ENCODE measurements at places on chromosomes 2 and 18.

- no peak for DNase-seq
Measured at GRCh38 chr18:31611511-31611910, 19.8 kb downstream of the TTR start.

DNA sequence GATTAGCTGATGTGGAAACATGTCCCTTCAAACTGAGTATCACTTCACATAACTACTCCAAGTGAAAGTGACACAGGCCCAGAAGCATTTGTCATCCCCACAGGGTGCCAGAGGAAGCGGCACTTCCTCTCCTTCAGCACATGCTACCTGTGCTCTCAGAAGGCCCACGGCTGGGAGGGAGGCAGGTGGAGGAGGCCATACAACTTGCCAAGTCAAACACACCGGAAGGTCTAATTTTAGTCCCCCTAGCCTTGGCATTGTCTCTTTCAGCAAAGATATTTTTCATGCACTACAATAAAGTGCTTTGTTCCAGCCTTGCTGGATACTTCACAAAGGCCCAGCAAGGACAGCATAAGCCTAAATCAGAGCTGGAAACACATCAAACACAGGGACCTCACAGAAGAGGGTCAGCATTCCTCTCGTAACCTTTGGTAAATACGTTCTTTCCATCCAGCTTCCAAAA lies 38.0 kb downstream of the VSNL1 start:
- no peak for DNase-seq

GRCh38 chr18:55447672-55448018 lies 140.3 kb downstream of the TCF4 start:
- no peak for DNase-seq

GRCh38 chr18:77013811-77014521 lies 118.6 kb downstream of the MBP start:
- DNase-seq, result no peak

DNA sequence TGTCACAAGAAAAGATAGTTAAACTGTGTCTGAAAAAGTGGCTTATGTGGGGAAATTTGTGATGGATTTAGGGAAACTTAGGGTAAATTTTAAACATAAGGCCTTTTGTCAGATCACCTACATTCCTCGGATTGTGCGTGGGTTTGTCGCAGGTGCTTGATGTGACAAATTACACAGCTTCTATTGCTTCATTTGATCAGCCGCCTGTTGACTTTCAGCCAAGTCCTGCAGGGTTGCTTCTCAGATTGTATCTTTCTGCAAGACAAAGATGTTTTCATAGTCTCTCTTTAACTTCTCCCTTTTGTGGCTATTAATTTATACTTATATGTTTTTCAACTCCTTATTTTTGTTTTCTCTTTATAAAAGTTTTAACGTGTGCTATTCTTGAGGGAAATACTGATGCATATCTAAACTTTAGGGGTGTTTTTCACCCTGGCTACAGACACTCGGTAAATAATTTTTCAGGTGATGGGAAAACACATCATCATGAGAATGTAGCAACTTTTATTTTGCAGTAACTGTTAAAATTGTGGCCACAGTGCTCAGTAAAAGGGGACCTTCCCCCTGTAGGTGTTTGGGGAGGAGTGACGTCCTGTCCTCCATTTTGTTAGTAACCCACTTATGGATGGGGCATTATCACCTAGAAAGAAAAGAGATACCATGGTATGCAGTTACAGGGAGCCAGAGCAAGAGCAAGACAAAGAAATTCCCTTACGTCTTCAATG lies 31.4 kb downstream of the GALM start:
- DNase-seq, result no peak

GRCh38 chr2:231057590-231057989 lies 923 bp downstream of the PSMD1 start:
- no peak for DNase-seq

DNA sequence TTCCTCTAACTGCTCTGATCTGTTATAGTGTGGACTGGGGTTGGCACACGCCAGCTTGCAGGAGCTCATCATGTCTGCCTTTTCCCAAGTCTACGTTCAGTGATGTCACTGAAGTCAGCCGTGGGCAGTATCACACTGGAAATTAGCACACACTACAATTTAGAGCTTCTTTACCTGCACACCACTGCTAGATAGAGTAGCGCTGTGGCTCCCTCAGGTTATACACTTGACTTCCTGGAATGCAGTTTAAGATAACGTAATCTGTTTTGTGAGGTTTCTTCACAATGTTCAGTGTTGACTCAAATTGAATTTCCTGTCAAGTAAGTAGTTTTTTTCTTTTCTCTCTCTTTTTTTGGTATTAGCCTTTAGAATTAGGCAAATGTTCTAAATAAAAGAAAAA lies 487.2 kb downstream of the DCDC2C start:
- DNase-seq, result no peak

DNA sequence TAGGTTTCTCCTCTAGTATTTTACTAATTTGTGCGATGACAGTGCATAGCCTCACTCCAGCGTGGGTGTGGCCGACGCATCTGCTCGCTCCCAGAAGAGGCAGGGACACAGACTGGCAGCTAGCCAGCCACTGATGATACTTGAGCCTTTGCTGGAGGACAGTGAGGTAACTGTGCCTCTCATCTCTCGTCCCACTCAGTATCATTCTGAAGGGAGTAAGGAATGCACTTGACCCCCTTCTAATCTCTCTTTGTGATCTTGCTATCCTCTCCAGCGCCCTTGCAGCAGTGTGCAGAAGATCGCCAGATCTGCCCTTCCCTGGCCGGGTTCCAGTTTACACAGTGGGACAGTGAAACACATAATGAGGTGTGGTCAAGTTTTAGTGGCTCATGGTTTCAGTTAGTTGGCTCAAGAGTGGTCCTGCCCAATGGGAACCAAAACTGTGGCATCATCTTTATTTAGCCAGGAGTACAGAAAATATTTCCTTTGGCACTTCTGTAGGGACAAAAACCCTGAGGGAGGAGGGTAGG lies 17.5 kb downstream of the NCAPH start:
- DNase-seq, result no peak

- no peak for DNase-seq
Measured at GRCh38 chr2:187873132-187873531, 318.9 kb upstream of the TFPI start.

DNA sequence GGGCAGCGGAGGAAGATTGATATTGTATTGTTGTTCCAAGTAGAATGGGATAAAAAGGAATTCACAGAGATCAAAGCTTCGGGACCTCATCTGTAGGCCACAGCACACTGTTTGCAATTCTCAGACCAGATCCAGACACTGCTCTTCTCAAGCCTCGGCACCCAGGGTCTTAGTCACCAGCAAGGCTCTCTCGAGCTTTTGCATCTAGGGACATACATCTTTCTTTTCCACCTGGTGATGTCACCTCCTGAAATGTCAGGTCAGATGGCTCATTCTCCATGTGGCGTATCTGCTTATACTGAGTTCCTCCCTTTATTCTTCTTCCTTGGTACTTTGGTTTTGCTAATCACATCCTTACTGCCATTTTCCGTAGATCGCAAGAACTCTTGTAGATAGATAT lies 42.9 kb upstream of the SNTG2 start:
- no peak for DNase-seq

DNA sequence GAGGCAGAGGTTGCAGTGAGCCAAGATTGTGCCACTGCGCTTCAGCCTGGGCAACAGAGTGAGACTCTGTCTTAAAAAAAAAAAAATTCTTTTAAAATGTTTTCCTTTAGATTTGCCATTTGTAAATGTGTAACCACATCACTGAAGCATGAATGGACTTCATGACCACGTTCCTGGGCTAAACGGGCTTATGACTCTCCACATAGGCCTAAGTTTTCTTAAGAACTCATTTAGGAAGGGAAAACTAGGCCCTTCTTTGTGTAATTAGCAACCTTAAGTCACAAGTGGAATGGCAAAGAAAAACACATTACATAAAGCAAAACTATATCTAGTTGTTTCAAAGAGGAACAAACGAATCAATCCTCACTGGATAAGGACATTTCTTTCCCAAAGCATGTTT lies 99.5 kb downstream of the MEIS1 start:
- DNase-seq, result no peak

DNA sequence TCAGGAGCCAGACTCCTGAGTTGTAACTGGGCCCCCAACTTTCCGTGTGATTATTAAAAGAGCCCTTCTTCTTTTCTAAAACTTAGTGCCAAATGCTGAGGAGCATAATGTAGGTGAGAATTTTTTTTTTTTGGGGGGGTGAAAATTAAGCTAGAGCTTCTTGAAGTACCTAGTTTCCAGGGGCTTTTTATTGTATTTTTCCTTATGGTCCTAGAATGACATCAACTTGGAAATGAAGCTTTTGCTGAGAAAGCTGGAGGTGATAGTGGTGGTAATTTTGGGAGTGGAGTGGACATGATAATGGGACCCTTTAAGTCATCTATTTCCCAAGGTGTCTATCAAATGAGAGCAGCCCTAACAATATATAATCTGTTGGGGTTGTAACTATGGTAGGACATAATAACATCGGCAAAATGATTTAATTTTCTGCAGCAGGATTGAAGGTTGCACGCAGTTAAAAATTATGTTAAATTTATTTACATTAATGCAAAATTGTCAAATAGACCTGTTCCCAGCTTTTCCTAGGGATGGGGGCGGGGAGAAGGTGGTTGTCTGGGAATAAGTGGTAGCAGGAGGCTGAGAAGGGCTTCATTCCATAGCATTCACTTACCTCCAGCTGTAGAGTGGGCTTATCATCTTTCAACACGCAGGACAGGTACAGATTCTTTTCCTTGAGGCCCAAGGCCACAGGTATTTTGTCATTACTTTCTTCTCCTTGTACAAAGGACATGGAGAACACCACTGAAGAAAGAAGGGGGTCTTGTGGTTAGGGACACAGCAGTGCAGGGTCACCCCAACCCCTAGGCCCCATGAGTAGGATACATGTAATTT lies 5.7 kb downstream of the IL1B start:
- no peak for DNase-seq

DNA sequence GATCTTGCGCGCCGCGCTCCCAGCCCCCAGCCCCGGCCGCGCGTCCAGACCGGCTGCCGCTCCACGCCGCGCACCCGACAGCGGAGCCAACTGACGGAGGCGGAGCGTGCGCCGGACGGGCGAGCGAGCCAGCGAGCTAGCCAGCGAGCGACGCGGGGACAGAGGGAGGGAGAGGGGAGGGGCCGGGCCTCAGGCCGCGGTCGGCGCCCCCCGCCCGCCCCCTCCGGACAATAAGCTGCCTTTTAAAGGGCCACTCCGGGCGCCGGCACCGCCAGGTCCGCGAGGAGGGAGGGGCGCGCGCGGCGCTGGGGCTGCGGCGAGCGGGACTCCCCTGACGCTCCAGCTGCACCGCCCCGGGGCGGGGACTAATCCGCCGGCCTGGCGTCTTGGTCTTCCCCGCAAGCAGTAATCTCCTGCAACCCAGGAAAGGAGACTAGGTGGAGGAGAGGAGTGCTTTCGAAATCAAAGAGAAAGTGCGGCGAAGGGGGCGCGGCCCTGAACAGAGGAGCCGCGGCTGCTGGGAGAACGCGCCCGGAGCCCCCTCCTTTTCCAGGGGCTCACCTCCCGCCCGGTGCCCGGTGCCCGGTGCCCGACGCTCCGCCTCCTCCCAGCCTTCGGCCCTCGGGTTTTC lies at the start of gene BIN1:
BIN1 (minus strand) TSS at position 164 of the 631 bp plus-strand sequence. CDS start 211 bp downstream, outside the sequence.
- peak; percentile 97 for DNase-seq

DNA sequence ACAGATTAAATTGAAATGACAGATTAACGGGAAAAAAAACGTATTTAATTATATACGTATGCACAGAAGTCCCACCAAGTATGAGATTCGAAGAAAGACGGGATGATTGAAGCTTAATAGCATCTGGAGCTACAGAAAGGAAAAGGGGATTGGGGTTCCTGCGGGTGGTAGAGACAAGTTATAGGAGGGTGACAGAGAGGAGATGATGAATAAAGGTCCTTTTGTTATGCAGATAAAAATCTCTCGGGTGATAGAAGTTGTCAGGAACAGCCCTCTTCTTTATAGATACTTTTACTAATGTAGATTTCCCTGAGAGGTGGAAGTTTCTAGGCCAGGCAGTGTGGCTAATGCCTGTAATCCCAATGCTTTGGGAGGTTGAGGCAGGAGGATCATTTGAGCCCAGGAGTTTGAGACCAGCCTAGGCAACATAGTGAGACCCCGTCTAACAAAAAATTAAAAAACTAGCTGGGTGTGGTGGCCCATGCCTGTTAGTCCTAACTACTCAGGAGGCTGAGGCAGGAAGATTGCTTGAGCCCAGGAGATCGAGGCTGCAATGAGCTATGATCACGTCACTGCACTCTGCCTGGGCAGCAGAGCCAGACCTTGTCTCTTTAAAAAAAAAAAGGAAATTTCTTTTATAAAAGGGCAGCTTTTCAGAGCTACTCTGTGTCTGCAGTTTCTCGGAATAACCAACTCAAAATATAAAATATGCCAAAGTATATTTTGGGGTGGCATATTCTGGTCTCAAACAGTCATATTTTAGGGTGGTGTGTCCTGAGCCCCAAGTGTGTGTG lies 113.0 kb downstream of the STPG4 start:
- DNase-seq, result no peak

DNA sequence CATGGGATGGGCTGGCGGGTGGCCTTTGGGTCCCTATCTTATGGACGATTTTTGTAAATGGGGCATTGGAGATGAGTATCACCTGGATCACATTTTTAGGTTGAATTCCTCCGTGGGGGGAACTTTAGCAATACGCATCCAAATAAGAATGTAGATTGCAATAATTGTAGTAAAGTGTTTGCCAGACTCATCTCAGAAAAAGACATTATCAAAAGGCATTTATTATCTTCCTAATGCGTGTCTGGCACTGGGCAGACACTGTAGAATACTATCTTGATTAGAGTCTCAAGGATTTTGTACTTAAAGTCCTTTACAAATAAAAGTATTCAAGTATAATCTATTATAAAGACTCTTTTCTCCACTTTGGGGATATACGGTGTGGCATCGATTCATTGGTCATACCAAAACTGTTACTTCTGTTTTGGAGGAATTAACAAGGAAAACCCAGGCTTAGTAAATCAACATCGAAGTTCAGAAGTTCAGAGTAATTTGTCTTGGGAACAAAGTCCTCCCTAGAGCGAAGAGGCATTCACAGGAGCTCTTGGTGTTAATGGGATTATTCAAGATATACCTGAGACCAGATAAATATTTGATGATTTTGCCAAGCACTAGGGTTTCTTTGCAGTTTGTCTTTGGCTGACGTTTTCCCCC lies 578 bp upstream of the ACKR3 start:
- DNase-seq, result no peak

Measured in urothelium cell line (cell line).